Activated naive CD4-positive, alpha-beta T cell treated with anti-CD3 and anti-CD28 coated beads, Interleukin-2, amount 10 ng/mL, durations not matched to agents 7 days and 5 days (primary cell): ENCODE measurements at places on chromosomes 6 and 20.

GRCh38 chr6:74928203-74928602 is 277.6 kb downstream of the COL12A1 start:
- no peak overlapping the region for H3K4me3 ChIP-seq
- H3K27me3 ChIP-seq, result no peaks in the 10 kb centered on the region
- H3K4me1 ChIP-seq, result peaks cover 3% of the 10 kb centered on the region
- no peak for DNase-seq
- no peaks in the 10 kb centered on the region for H3K36me3 ChIP-seq

- H3K36me3 ChIP-seq, result no peaks in the 10 kb centered on the region
- no peaks in the 10 kb centered on the region for H3K4me1 ChIP-seq
- peaks cover 3% of the 10 kb centered on the region for H3K27me3 ChIP-seq
- no peak overlapping the region for H3K27ac ChIP-seq
- DNase-seq, result no peak
Measured at GRCh38 chr20:18359854-18360253, 71.5 kb downstream of the ZNF133 start.

DNA sequence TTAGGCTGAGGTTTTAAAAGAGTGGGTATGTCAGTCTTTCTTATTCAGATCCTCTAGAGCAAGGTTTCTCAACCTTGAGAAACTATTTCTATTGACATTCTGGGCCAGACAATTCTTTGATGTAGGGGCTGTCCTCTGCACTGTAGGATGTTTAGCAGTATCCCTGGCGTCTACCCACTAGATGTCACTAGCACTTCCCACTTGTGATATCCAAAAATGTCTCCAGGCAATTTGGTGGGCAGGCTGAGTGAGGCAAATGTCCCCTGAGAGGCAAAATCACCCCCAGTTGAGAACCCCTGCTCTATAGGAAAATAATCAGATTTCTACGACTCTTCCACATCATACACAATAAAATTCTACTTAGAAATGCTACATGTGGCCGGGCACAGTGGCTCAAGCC is 7.7 kb upstream of the ZKSCAN8 start:
- H3K4me3 ChIP-seq, result peak overlapping the region; percentile 15
- no peak overlapping the region for H3K27ac ChIP-seq
- peaks cover 31% of the 10 kb centered on the region for H3K36me3 ChIP-seq
- peak; percentile 41 for DNase-seq
- H3K27me3 ChIP-seq, result no peaks in the 10 kb centered on the region
- H3K4me1 ChIP-seq, result peaks cover 55% of the 10 kb centered on the region

- H3K4me3 ChIP-seq, result no peak overlapping the region
- no peak overlapping the region for H3K27ac ChIP-seq
- no peak for DNase-seq
- H3K27me3 ChIP-seq, result no peaks in the 10 kb centered on the region
Measured at GRCh38 chr20:62039738-62040137, 25.9 kb downstream of the TAF4 start.

GRCh38 chr20:23396950-23397627 is 24.2 kb downstream of the NAPB start:
- H3K4me1 ChIP-seq, result peaks cover 46% of the 10 kb centered on the region
- peak overlapping the region; percentile 88 for H3K27ac ChIP-seq
- no peaks in the 10 kb centered on the region for H3K27me3 ChIP-seq
- no peak for DNase-seq
- peaks cover 49% of the 10 kb centered on the region for H3K36me3 ChIP-seq

DNA sequence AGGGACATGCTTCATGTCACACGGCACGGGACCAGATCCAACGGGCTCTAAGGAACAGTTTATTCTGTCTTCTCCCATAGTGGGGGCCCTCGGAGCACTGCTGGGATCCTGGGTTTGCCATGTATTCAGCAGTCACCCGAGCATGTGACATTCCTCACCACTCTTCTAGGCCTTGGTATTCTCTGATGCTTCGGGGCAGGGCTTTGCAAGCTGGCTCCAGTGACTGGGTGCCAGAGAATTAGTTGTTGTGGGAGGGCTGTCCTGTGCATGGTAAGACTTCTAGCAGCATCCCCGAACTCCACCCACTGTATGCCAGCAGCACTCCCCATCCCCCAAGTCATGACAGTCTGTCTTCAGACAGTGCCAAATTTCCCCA is 5.4 kb downstream of the CCN5 start:
- no peaks in the 10 kb centered on the region for H3K36me3 ChIP-seq
- DNase-seq, result no peak
- no peaks in the 10 kb centered on the region for H3K27me3 ChIP-seq

DNA sequence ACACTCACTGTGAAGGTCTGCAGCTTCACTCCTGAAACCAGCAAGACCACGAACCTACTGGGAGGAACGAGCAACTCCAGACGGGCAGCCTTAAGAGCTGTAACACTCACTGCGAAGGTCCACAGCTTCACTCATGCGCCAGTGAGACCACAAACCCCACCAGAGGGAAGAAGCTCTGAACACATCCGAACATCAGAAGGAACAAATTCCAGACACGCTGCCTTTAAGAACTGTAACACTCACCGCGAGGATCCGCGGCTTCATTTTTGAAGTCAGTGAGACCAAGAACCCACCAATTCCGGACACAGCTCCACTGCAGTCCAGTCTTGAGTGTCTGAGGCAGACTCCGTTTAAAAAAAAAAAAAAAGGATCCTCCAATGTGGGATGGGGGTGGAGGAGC is 60.4 kb upstream of the ERVFRD-1 start:
- peaks cover 3% of the 10 kb centered on the region for H3K27me3 ChIP-seq
- H3K36me3 ChIP-seq, result no peaks in the 10 kb centered on the region
- H3K27ac ChIP-seq, result no peak overlapping the region
- no peak for DNase-seq
- H3K4me3 ChIP-seq, result no peak overlapping the region
- H3K4me1 ChIP-seq, result peaks cover 13% of the 10 kb centered on the region

- H3K27me3 ChIP-seq, result no peaks in the 10 kb centered on the region
- no peak overlapping the region for H3K27ac ChIP-seq
- no peaks in the 10 kb centered on the region for H3K36me3 ChIP-seq
- H3K4me3 ChIP-seq, result no peak overlapping the region
- no peak for DNase-seq
- no peaks in the 10 kb centered on the region for H3K4me1 ChIP-seq
Measured at GRCh38 chr6:20866036-20866435, 331.8 kb downstream of the CDKAL1 start.

DNA sequence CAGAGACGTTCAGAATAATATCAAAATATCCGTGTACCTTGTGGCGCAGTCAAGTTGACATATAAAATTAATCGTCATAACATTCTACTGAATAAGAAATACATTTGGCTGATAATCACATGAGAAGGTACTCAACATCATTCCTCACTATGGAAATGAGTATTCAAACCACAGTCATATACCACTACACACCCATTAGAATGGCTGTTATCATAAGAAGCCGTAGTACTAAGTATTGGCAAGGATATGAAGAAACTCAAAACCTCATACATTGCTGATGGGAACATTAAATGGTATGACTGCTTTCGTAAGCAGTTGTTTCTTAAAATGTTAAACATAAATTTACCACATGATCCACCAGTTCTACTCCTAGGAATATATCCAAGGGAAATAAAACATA is 244.7 kb downstream of the CDKAL1 start:
- H3K27me3 ChIP-seq, result no peaks in the 10 kb centered on the region
- no peaks in the 10 kb centered on the region for H3K4me1 ChIP-seq
- H3K36me3 ChIP-seq, result peaks cover 15% of the 10 kb centered on the region
- H3K27ac ChIP-seq, result no peak overlapping the region

GRCh38 chr20:2311329-2311728 is 15.5 kb downstream of the TGM3 start:
- DNase-seq, result no peak
- H3K27ac ChIP-seq, result no peak overlapping the region
- no peak overlapping the region for H3K4me3 ChIP-seq
- H3K4me1 ChIP-seq, result no peaks in the 10 kb centered on the region

GRCh38 chr20:3382836-3383235 is 24.6 kb downstream of the DNAAF9 start:
- no peak overlapping the region for H3K27ac ChIP-seq
- H3K36me3 ChIP-seq, result no peaks in the 10 kb centered on the region
- H3K4me3 ChIP-seq, result no peak overlapping the region
- peaks cover 10% of the 10 kb centered on the region for H3K4me1 ChIP-seq
- no peak for DNase-seq

GRCh38 chr6:26476896-26477295 is 19.1 kb downstream of the BTN2A1 start:
- no peaks in the 10 kb centered on the region for H3K27me3 ChIP-seq
- DNase-seq, result no peak
- H3K4me1 ChIP-seq, result peaks cover 48% of the 10 kb centered on the region
- no peak overlapping the region for H3K4me3 ChIP-seq

- H3K36me3 ChIP-seq, result peaks cover 21% of the 10 kb centered on the region
- DNase-seq, result no peak
- peaks cover 88% of the 10 kb centered on the region for H3K4me1 ChIP-seq
- H3K27me3 ChIP-seq, result no peaks in the 10 kb centered on the region
Measured at GRCh38 chr20:41045671-41046070, 17.0 kb downstream of the TOP1 start.

DNA sequence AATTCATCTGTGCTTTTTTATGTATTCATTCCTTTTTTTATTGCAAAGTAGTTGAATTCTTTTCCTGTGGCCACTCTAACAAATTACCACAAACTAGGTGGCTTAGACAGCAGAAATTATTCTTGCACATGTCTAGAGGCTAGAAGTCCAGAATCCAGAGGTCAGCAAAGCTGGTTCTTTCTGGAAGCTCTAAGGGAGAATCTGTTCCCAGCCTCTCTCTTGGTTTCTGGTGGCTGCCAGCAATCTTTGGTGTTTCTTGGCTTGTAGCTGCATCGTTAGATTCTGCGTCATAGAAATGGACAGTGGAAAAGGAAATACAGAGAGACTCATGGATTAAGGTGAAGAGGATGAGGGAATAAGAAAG is 39.3 kb downstream of the GSTA2 start:
- H3K4me1 ChIP-seq, result no peaks in the 10 kb centered on the region
- DNase-seq, result no peak
- H3K36me3 ChIP-seq, result no peaks in the 10 kb centered on the region
- H3K27me3 ChIP-seq, result no peaks in the 10 kb centered on the region
- no peak overlapping the region for H3K4me3 ChIP-seq

DNA sequence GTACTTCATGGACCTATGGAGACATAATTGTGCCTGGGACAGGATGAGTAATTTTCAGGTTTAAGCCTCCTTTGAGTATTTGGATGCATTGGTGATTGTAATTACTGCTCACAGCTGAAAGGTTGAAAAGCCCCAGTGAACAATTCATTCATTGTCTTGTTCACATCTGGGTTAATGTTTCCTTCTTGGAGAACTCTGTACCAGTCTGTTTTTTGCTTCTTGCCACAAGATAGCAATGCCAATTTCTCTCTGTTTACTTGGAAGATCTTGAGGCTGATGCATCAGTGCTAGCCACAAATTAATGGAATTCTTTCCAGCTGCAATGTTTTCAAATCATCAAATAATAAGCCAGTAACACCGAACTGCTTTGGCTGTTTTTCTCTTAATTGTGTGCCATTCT is 207.8 kb downstream of the BMP2 start:
- H3K36me3 ChIP-seq, result no peaks in the 10 kb centered on the region
- H3K4me1 ChIP-seq, result no peaks in the 10 kb centered on the region
- no peak overlapping the region for H3K27ac ChIP-seq
- no peak for DNase-seq

GRCh38 chr6:12929678-12930077 is 213.1 kb downstream of the PHACTR1 start:
- no peak for DNase-seq
- peaks cover 21% of the 10 kb centered on the region for H3K27me3 ChIP-seq
- no peaks in the 10 kb centered on the region for H3K36me3 ChIP-seq
- H3K4me1 ChIP-seq, result no peaks in the 10 kb centered on the region
- no peak overlapping the region for H3K4me3 ChIP-seq
- H3K27ac ChIP-seq, result no peak overlapping the region

DNA sequence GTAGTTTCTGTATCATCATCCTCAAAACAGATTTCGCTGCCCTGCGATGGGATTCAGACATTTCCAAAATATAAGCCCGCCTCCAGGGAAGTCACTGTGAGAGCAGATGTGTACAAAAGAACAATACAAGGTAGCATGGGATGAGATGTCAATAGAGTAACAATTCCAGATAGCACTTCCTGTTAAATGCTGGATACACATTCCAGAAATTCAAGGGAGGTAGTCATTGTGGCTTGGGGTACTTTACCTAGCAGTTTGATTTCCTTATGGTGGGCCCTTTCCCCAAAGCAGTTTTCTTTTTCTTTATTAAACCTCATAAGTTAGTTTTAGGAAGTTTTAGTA is 2.5 kb downstream of the RNF217 start:
- peaks cover 47% of the 10 kb centered on the region for H3K27me3 ChIP-seq
- peaks cover 32% of the 10 kb centered on the region for H3K4me1 ChIP-seq
- H3K4me3 ChIP-seq, result no peak overlapping the region
- no peak overlapping the region for H3K27ac ChIP-seq
- DNase-seq, result no peak

DNA sequence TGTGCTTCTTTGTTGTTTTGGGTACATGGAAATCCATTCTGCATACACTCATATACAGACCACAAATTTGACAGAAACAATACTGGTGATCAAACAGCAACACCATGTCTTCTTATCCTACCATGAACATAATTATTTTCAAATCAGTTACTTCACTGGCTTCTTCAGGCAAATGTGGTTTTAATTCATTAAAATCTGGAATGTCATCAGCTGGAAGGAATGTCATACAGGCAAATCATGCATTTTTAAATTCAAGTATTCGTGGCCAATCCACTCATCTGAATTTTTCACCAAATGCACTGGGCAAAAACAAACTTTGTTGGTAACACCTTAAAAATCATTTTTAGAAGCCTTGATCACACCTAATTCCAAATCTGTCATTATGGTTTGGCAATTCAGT is 59.3 kb downstream of the KIF6 start:
- peaks cover 4% of the 10 kb centered on the region for H3K27me3 ChIP-seq
- DNase-seq, result no peak
- H3K36me3 ChIP-seq, result no peaks in the 10 kb centered on the region
- no peak overlapping the region for H3K27ac ChIP-seq

DNA sequence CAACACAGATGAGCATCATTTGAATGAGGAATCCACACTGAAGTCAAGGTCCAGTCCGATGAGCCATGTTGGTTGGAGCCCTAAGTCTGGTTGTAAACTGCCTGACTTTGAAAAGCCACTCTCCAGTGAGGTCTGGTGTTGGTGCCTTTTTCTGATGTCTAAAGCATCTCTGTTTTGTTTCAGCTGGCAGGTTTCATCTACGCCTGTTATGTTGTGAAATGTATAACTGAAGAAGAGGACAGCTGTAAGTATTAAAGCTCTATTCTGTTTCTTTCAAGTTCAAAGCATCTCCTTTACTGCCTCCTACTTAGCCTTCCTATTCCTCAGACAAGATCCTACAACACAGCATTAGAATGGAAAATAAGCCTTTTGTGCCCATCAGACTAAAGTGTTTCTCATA is 171.1 kb upstream of the RNF217 start:
- no peaks in the 10 kb centered on the region for H3K27me3 ChIP-seq
- no peak overlapping the region for H3K27ac ChIP-seq
- no peaks in the 10 kb centered on the region for H3K4me1 ChIP-seq
- DNase-seq, result no peak
- no peak overlapping the region for H3K4me3 ChIP-seq
- no peaks in the 10 kb centered on the region for H3K36me3 ChIP-seq

DNA sequence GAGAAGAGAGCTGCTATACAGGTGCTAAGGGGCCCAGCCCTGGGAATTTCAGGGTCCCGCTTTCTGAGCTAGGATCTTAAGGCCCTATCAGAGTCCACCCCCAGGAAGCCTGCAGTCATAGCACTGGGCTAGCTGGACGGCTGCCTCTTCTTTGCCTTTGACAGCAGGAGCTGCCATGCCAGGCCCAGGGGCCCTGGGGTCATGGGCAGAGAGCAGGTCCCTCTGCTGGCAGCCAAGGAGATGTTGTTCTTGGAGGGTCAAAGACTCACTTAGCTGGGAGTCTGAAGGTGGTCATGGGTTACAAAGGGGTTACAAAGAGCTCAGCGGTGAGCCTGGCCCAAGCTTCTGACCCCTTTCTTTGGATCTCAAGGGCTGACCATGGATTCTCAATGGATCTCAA is 52.7 kb downstream of the RPP21 start:
- H3K27ac ChIP-seq, result no peak overlapping the region
- no peak for DNase-seq
- peaks cover 5% of the 10 kb centered on the region for H3K4me1 ChIP-seq
- no peaks in the 10 kb centered on the region for H3K36me3 ChIP-seq
- H3K27me3 ChIP-seq, result peaks cover 50% of the 10 kb centered on the region
- H3K4me3 ChIP-seq, result no peak overlapping the region
